Pulmonary artery endothelial cell (primary cell): ENCODE measurements at places on chromosomes 2 and 18.

GRCh38 chr2:197294260-197294659, 16.3 kb downstream of the ANKRD44 start:
- DNase-seq, result no peak

DNA sequence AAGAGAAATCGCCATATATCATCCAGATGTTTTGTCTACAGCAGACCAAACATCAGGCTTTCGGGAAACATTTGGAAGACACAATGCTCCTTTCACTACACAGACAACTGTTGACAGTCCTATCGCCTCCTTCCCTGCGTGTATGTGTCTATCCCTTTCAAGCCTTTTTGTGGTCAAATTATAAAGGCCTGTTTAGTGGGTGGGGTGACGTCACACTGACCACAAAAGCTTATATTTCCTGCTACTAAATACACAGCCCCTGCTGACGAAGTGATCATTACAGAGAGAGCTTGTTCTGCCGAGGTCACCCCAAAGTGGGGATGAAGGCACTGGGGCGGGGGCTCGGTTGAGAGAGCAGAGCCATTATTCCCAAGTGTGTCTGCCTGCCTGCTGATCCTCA, 302.7 kb upstream of the TNP1 start:
- no peak for DNase-seq

DNA sequence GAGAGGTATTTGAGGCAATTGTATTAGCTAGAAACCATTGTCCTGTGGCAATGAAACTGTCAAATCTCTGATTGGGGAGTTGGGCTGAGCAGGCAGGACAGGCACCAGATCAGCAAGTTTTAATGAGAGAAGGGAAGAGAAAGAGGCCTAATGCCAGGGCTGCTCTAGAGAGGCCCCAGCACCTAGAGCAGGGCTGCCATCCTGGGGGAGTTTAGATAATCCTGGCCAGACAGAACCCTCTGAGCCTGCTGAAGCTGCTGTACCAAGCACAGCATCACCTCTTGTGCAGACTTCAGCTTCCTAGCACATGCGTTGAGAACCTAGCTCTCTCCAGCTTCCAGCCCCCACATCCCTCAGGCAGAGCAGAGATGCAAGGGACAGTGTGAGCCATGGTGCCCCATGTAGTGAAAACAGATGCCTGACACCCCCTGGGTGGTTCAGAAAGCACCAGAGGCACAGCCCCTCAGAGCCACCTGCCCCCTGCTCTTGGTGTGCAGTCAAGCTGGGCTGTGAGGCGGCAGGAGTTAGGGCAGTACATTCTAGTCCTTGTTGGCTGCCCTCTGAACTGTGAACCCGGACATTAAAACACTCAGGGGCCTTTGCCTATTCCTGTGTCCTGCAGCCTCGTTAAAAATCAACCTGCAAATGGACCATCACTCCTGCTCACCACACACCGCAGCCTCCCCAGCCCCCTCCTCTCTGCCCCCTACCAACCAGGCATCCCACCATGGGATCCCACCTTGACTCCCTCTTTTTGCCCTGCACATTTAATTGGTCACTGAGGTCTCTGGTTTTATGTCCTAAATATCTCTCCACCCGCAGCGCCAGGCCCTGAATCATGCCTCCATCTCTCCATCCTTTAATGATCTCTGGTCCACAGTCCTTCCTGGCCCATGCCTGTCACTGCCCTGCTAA, 52.7 kb downstream of the ADD2 start:
- no peak for DNase-seq

- no peak for DNase-seq
Observed at GRCh38 chr2:145265244-145265643, 745.3 kb upstream of the ZEB2 start.

- no peak for DNase-seq
Observed at GRCh38 chr2:108787216-108787541, 608 bp downstream of the CCDC138 start.

DNA sequence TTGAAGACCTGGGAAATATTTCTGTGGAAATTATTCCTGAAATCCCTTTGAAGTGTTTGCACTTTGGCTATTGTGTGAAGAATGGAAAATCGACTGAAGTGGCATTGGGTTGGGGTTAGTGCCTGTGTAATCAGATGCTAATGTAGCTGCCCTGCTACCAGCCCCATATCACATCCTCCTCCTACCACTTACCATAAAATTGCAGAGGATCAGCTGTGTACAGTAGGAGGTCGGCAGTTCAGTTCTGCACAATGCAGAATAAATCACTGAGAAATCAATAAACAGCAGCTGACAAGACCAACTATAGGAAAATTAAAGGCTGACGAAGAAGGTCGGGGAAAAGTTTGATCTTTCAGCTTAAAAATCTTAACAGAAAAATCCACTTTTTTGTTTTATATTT, 440.9 kb downstream of the PTPRM start:
- DNase-seq, result no peak

GRCh38 chr2:120913972-120914838, 178.5 kb downstream of the GLI2 start:
- DNase-seq, result no peak

DNA sequence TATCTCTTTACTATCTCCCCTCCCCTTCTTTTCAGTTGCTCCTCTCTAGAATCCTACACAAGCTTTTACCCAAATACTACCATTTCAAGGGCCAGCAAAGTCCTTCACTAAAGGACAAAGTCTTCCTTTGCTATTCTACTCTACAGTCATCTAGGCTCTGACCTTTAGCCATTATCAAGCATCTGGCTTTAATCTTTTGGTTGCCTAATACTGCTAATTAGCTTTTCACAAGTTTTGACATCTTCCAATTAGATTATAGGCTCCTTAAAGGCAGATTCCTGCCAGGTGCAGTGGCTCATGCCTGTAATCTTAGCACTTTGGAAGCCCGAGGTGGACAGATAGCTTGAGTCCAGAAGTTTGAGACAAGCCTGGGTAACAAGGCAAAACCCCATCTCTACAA, 194.4 kb downstream of the SH3BP4 start:
- no peak for DNase-seq

- DNase-seq, result no peak
Observed at GRCh38 chr18:8522756-8523155, 86.5 kb upstream of the RAB12 start.

DNA sequence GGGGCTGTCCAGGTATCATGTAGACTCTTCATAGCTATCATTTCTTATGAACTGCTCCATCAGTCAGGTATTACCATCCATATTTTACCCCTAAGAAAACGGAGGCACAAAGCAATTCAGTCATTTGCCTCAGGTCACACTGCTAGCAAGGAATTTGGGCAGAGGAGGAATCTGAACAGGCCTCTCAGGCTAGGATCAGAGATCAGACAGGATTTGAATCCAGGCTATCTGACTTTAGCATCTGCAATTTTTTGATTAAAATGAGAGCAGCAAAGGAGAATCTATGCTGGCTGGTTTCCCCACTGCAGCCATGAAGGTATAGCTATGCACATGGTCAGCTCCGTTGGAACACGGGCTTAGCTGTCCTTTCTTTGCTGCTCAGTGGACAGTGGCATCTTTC, 60.1 kb downstream of the TACR1 start:
- DNase-seq, result no peak

DNA sequence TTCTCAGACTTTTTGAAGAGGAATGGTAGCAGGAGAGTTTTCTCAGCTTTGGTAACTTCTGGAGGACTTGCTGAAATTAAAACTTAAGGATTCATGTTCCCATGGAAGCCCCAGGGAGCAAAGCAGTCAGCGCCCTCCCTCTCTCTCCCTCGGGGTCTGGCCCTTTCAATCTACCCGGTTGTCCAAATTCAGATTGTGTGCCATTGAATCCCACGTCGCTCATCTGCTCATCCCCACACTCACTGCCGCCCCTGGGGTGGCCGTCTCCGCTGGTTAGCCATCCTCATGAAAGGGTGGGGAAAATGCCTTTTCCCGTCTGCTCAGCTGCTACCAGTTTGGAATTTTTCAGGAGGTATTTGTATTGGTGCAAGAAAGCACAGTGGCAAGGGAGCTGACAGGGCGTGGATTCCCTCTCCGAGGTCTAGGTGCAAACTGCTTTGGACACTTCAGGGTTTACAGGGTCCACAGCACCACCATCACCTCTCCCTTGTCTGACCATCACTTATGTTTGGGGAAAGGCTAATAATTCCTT, 27.1 kb downstream of the MCFD2 start:
- no peak for DNase-seq

DNA sequence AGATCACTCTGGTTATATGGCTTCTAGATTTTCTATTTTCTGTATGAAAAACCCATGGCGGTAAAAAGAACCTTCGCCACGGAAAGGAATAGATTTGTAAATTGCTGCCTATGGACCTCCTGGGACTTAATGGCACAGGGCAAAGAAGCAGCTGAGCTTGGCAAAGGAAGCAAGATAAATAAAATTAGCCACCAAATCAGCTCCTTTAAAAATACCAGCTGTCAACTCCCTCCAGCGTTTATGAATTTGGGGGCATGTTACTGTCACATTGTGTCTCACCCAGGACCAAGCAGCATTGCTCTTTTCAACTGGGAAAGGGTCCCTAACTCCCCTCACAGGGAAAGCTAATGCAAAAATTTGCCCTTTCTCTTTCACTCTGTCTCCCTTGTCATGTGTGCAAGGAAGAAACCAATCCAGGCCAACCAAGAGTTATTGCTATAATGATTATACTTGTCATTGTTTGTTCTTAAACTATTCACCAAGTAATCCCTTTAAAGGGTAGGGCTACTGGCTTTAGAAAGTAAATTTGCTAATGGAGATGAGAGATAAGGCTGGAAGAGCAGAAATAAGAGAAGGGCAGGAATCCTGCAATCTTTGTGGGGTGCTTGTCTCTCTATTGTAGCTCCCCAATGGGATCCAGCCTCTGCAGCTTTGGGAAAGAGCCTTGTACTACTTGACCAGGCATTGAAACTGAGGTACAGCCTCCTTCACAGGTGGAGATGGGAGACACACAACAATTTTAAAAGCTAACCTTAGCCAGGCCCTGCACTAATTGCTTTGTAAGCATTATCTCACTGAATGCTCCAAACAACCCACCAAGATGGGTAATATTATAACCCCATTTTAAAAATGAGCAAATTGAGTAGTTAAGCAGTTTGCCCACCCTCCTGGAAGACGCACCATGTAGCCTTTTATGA, 119.1 kb upstream of the KLF7 start:
- DNase-seq, result no peak

GRCh38 chr2:232014681-232015080, 53.2 kb downstream of the DIS3L2 start:
- no peak for DNase-seq

- DNase-seq, result no peak
Observed at GRCh38 chr2:12834239-12834638, 117.5 kb downstream of the TRIB2 start.

DNA sequence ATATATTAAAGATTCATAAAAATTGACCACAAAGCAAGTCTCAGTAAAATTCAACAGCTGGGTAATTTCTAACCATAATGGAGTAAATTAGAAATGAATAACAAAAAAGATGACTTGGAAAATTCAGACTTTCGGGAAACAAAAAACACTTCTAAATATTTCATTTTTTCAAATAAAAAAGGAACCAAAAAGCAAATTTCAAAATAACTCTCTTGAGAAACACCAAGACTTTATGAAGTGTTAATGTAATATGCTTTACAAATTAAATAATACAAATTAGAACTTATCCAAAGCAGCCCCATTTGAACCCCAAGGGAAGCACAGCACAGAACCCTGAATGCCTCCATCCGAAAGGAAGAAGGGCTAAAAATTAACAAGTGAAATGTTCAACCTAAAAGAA, 175.9 kb downstream of the HDAC4 start:
- DNase-seq, result no peak

DNA sequence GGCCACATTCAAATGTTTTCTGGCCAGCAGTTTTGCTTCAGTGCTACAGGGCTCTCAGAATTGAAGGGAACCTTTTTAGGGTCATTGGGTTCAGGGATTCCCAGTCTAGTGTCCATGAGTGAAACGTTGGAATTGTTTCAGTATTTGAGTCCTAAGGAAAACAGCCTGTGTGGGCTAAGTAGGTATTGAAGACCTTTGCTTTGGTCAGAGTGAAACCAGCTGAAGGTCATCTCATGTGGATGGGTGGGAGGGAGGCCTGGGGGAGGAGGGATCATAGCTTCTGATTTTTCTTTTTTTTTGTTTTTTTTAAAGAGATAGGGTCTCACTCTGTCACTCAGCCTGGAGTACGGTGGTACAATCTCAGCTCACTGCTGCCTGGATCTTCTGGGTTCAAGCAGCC, 20.2 kb downstream of the B3GNT2 start:
- no peak for DNase-seq

DNA sequence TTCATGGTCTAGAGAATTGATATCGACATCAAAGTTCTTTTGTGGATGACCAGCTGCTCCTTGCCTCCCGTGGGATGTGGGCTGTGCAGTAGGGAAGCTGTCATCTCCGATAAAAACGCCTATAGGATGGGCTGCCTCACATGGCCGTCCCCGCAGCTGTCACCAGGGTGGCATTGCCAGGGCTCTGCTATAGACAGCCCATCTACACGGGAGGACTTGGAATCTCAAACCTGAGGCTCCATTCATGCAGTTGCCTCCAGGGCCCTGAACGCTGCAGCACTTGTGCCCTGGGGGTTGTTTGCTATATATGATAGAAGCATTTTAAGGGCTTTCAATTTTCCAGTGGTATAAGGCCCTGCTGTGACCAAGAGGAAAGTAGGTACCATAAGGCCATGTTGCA, 183.1 kb downstream of the MYCN start:
- DNase-seq, result no peak

DNA sequence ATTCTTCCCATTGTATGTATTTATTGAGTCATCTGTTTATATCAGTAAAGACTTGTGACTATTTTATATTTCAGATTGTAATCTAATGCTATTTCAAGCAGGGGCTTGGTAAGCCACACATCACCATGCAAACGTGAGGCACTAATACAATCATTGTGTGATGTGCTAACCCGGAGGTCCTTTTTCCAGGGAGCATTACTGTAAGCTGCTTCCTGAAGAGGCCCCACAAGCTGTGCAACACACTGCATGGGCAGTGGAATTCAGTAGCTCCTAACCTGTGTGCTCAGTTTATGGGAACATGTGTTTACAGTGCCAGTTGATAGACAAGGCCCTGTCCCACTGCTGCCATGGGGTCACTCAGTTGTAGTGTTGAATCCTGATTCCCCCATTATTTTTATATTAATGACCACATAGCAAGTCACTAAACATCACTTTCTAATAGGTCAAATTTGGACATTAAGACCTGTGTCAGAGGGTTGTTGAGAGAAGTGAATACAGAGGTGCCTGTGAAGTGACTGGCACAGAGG, 162.9 kb downstream of the FHOD3 start:
- no peak for DNase-seq

GRCh38 chr18:22690556-22690955, 242.6 kb upstream of the RBBP8 start:
- no peak for DNase-seq

- DNase-seq, result no peak
Observed at GRCh38 chr2:154960802-154961583, 262.5 kb downstream of the KCNJ3 start.

GRCh38 chr2:107418708-107419107, 408.0 kb upstream of the RGPD4 start:
- DNase-seq, result no peak
